Brain microvascular endothelial cell (primary cell): ENCODE measurements at places on chromosomes 4 and X.

- no peak for DNase-seq
These were observed 873.2 kb upstream of the NDST4 start for GRCh38 chr4:115986573-115986972.

DNA sequence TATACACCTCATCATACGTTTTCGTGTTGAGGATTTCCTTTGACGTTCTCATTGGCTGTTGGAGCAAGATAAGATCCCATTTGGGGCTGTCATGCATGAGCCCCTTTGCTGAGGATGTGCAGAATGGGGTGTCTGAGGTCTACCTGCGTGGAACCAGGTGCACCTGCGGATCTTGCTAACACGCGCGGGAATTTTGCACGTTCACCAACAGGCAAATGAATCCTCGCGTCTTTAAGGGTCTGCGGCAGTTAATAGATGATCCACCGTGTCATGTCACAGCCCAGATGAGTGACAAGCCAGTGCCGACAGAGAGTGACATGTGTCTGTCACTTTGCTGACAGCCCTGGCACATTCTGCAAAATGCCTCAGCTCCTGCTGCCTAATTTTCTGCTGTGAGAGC lies 56.3 kb upstream of the SHOX start:
- no peak for DNase-seq

DNA sequence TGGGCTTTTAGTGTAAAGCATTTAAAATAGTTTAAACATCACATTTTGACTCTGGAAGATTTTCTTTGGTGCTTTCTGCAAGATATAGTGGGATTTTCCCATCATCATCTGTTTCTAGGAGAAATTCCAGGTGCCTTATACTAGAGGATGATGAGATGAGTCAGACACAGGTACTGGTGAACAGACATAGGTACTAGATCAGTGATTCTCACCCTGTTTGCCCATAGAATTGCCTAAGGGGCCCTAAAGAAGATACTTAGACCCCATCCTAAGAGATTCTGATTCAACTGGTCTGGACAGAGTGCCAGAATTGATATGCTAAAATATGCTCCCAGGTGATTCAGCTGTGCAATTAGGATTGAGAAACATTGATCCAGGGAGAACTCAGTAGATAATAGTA lies 9.7 kb downstream of the TSPAN7 start:
- no peak for DNase-seq

DNA sequence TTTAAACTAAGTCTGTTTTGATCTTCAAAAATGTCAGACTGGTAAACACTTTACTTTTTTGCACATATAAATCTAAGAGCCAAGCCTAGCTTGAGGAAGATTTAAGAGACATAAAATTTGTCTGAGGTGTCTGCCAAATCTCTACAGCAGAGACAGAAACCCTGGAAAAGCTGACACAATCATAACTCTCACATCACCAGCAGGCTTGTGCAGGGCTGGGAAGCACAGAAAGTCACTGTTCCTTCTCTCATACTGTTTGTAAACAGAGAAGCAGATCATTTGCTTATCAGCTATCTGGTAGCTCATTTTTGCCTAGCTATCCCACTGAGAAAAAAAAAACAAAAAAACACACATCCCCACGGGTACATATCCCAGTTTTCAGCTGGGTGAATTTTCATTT lies 7.0 kb downstream of the ENOX2 start:
- no peak for DNase-seq

GRCh38 chr4:13413729-13414437 lies 70.3 kb downstream of the RAB28 start:
- no peak for DNase-seq

DNA sequence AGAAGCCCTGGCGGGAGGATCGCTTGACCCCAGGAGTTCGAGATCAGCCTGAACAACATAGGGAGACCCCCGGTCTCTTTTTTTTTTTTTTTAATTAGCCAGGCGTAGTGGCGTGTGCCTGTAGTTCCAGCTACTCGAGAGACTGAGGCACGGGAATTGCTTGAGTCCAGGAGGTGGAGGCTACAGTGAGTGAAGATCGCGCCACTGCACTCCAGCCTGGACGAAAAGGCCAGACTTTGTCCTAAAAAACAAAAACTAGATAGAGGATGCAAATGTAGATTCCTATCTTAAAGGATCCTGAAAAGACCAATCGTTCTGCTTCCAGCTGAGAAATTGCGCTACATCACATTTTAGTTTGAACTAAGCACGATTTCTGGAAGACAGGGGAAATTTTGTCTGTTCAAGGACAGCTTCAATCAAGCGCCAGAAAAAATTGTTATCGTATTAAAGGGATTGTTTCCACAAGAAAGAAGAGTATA lies 627 bp upstream of the HSD17B11 start:
- DNase-seq: no peak

GRCh38 chr4:156969101-156969500 lies 2.5 kb downstream of the PDGFC start:
- no peak for DNase-seq
